ENCODE measurements at places on chromosomes 4 and X.

GRCh38 chr4:82217986-82218715, 155.6 kb downstream of the HNRNPD start:
- no peak for DNase-seq

- no peak for DNase-seq
Observed at GRCh38 chr4:138577145-138577544, 335.0 kb upstream of the SLC7A11 start.

DNA sequence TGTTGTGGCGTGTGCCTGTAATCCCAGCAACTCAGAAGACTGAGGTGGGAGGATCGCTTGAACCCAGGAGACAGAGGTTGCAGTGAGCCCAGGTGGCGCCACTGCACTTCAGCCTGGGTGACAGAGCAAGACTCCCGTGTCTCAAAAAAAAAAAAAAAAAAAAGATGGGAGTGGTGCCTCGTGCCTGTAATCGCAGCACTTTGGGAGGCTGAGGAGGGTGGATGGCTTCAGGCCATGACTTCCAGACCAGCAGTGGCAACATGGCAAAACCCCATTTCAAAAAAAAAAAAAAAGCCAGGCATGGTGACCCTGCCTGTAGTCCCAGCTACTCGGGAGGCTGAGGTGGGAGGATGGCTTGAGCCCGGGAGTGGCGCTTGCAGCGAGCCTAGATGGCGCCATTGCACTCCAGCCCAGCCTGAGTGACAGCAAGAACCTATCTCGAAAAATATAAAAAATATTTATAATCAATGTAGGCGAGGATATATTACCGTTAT, 27.0 kb downstream of the EIF2S3 start:
- DNase-seq: peak; percentile 10

GRCh38 chrX:153784325-153784967, 3.6 kb downstream of the SRPK3 start:
- no peak for DNase-seq

DNA sequence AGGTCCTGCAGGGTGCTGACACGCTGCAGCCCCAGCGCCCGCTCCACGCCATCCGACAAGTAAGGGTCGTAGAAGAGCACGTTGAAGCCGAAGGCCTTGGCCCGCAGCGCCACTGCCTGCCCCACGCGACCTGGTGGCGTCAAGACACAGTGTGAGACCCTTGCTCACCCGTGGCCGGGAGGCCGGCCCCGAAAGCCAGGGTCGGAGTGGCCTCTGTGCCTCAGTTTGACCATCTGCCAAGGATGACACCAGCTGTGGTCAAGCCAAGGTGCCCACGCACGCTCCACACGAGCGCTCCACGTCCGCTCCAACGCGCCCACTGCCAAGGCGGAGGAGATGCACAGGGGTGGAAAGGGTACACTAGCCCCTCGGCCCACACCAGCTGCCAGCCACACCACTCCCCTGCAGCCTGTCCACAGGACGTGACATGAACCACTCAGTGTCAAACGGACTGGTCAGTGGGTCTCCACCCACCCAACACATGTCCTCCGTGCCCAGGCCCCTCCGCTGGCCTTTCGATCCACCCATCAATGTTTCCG, 32.8 kb downstream of the CTBP1 start:
- no peak for DNase-seq

DNA sequence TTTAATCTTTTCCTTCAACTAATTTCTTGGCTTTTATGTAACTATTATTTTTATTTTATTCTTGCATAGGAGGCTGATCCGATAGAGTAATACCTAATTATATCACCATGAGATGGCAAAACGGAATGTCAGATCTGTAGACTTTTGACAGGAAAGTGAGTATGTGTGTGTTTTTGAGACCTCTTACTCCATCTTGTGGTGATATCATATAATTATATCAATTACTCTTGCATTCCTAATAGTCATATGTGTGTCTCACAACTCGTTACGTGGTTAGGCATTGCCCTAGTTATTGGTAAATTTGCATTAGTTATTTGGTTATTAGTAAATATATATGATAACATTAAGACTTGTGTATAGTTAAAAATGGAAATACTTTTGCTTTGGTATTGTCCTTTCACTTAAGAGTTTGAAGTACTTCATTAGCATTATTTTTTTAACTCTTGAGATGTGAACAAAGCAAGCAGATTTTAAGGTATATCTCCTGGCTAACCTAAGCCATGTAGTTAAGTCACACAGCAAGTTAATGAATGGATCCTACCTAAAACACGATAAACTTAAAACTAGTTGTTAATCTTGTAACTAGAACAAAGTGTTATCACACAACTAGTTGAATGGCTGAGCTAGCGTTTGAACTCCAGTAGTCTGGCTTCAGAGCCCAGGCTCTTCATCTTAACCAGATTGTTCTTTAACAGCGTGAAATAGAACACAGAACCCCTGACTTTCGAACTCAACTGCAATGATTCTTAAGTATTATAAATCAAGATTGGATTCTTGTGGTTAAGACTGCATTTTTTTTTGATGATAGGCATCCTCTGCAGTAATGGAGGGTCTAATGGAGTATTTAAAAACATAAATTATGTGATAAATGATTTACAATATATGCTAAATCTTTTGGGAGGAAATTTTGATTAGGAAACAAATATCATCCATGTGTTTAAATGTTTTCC, 67.1 kb downstream of the PGRMC2 start:
- DNase-seq: peak; percentile 33

DNA sequence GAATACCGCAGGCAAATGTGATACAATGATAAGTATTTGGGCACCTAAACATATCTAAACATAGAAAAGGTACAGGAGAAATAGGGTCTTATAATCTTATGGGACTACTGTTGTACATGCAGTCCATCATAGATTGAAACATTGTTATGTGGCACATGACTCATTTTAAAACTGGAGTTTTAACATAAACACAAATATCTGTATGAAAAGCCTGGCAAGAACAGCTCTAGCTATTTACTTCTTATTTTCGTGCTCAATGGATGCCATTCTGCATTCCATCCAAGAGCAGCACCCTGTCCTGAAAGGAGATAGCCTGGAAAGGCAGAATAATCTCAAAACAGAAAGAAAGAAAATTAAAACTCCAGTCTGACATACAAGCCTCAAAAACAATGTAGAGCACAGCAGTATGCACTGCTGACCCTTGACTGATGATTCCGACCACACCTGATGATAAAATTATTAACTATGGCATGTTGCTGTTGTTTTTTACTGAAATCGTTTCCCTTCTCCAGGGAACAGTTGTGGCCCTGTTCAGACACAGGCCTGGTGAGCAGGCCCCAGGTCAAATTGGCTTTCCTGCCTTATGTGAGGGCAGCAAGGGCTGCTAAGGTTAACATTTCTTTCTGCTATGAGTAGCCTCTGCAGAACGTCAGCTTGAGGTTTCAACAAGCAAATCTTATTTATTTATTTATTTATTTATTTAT, 152.7 kb downstream of the APBB2 start:
- DNase-seq: no peak

DNA sequence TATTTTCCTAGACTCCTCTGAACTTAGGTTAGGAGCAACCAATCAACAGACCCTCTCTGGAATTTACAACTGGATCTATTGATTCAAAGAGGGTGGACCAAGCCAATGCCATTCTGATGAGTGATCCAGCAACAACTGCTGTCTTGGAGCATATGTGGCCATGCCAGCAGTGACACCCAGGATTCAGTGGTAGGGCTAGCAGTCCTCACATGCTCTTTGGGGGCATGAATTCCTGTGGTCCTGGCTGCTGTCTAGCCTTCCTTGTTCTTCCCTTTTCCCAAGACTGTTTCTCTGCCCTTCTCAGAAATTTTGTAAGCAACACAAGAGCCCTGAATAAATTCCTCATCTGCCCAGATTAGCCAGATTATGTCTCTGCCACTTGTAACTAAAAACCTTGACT, 61.5 kb upstream of the GATB start:
- no peak for DNase-seq

- DNase-seq: no peak
Observed at GRCh38 chr4:94758141-94758699, 465 bp downstream of the BMPR1B start.

DNA sequence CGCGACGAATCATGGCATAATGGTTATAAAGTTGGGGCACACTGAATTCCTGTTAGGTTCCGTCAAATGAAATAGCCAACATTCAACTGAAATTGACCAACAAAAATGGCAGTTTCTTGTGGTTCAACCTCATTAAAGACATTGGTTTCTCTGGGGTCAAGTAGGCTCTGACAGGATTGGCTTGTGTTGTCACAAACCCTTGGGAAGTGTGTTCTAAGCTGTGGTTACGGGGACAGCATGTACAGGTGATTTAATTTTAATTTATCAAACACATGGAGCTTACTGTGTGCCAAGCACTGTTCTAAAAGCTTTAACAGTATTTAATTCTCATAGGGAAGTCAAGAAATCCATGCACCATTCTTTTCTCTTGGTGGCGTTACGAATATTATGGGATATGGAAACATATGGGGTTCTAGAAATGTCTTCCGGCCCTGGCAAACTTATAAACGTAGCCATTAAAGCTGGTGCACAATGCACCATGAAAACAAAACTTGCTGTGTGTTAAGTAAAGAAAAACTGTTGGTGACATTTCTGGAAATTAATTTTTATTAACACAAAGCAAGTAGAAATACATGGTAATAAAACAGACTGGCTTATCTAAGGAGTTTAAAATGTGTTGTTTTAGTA, 891 bp downstream of the XK start:
- peak; percentile 46 for DNase-seq

- no peak for DNase-seq
Observed at GRCh38 chr4:186685767-186686183, 37.9 kb downstream of the FAT1 start.

- no peak for DNase-seq
Observed at GRCh38 chrX:48956728-48957414, 536 bp downstream of the OTUD5 start.

DNA sequence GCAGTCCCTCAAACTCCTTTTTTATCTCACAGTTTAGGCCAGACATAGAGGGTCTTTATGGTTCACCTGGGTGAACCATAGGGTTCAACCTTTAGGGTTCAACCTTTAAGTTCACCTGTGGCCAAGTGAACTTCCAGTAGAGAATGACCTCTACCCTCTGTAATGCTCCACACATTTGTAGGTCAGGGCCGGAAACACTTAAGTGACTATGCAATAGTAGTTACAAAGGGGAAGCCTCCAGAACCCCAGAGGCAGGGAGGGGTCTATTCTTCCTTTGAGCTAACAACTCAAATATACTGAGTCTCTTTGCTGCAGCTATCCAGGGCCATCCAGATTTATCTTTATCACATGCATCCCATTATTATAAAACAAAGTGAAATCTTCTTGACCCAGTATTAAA, 100.0 kb downstream of the LARP1B start:
- no peak for DNase-seq

GRCh38 chrX:130299279-130300009, 30.7 kb upstream of the ZNF280C start:
- DNase-seq: no peak

DNA sequence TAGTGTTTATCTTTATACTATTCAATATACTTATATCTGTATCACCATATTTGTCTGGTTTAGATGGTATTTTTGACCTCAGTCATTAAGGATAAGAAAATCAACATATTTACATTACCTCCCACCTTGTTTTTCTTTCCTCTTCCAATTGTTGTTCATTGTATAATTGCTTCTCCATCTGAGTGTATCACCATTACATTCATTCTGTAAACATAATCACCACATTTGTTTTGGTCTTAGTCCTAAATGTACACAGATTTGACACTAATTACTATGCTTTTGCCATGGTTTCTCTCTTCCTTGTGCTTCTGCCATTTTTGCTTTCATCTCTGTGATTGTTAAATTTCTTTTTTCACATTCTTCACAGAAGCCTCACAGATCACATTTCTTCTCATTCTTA, 12.7 kb downstream of the ARMCX6 start:
- no peak for DNase-seq

GRCh38 chr4:95850161-95850560, 10.3 kb downstream of the PDHA2 start:
- no peak for DNase-seq

GRCh38 chrX:30643313-30643821, 9.9 kb upstream of the GK start:
- no peak for DNase-seq

GRCh38 chr4:25213347-25213979, 20.4 kb upstream of the PI4K2B start:
- DNase-seq: no peak

GRCh38 chr4:183588169-183588675, 70.8 kb downstream of the RWDD4 start:
- peak; percentile 26 for DNase-seq

- no peak for DNase-seq
Observed at GRCh38 chr4:76857074-76857409, 40.9 kb downstream of the SOWAHB start.

- DNase-seq: no peak
Observed at GRCh38 chr4:104743215-104743653, 248.5 kb upstream of the CXXC4 start.

GRCh38 chr4:12439633-12440305, 1011.1 kb upstream of the HS3ST1 start:
- DNase-seq: no peak

DNA sequence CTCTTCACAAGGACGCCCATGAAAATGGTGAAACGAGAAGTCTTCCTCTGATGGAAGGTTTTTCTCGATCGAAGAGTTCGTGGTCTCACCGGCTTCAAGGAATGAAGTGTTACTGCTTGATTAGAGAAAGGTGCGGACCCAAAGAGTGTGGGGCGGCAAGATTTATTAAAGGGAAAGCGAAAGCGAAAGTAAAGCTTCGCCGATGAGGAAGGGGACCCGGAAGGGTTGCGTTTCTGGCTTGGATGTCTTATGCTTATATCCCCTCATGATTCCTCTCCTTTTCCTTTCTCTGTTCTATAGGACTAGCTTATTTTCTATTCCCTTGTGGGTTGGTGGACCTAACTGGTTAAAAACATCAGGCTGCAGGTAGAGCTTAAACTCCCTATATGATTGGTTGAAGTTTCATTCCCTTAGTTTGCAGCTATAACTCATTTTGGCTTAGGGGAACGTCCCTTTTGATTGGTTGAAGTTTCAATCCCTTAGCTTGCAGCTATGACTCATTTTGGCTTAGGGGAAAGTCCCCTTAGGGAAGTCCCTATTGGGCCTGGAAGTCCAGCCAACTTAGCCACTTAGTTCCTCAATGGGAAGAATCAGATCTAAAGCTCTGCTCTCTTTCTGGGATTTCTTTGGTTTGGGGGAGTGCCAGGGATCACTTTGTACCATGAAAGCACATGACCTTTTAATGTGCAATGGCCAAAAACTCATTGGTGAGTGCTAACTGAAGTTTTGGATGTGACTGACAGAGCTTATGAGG, 1025.0 kb upstream of the PCDH10 start:
- peak; percentile 9 for DNase-seq

- no peak for DNase-seq
Observed at GRCh38 chr4:152558396-152558795, 22.5 kb upstream of the FBXW7 start.

DNA sequence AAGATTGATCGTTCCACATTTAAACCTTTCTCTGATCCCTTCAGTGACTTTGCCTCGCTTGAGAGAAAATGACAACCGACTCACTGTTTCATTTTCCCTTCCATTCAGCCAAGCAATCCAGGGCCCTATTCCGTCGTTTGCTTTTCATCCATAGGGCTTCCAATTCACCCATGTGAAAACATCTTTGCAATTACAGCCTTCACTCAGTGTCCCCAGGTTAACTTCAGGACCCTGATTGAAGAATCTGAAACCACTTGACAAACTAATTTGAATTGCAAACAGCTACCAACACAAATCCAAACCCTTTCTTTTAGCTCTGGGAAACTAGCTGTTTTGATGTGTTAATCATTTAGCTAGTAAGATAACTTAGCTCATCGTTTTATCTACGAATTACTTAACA, 120.2 kb upstream of the FAM9C start:
- DNase-seq: peak; percentile 11
